ENCODE measurements at places on chromosomes 4 and X.

DNA sequence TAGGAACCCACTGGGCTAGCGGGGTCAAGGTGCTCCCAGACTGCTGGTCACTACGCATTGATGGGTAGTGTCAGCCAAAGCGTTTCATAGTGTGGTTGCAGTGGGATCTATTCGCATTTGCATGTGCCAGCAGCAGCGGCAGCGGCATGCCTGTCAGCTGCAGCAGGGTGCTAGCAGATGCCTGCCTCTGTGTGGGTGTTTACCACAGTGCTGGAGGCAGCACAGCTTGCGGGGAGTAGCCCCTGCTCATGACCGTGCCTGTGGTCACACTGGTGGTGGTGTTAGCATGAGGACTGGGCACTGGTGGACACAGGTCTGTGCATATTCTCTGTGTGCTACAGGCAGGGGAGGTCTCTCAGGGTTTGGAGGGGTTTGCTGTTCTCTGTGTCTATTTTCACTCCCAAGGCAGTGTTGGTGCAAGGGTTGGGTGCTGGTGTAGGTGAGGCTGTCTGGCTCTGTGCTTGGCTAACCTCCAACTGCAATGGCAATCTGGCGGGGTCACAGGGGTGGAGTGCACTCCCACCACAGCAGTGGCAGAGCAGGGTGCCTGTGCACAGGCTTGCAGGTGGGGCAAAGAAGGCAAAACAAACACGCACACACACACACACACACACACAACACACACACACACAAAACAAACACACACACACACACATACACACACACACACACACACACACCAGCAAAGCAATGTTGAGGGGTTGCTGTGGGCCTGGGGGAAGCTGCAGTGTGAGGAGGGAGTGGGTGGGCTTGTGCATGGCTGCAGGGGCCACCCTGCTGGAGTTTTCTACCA is 184.4 kb downstream of the GLUD2 start:
- DNase-seq = no peak

- DNase-seq = no peak
Measured at GRCh38 chrX:123988423-123989111, 27.1 kb downstream of the STAG2 start.

- DNase-seq = no peak
Measured at GRCh38 chr4:40043786-40044185, 12.9 kb upstream of the N4BP2 start.

DNA sequence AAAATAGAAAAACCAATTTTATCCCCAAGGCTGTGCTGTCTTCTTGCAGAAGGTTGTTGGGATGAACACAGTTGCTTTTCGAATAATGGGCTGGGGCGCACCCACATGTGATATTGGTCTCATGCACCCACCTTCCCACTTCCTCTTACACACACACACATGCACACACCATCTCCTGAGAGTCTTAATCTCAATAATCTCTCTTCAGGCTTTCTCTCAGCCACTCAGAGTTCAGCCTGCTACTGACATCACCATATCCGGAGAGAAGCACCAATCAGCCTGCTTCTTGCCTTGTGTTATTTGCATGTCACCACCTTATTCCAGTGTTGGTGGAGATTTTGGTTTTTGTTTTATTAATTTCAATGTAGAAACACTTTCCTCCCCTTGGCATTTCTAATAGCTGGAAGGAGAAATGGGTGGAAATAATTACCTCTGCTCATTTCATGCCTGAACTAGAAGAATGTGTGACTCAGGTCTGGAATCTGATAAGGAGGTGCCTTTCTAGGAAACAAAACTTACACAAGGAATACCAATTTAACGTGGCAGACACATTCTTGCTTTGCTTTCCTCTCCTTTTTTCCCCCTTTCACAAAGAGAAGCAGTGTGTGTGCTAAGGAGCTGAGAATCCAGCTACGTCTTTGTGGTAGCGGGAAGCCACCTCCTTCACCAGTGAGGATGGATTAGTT is 400.2 kb downstream of the MID1IP1 start:
- no peak for DNase-seq

- no peak for DNase-seq
Measured at GRCh38 chr4:15318621-15319348, 109.0 kb upstream of the C1QTNF7 start.

DNA sequence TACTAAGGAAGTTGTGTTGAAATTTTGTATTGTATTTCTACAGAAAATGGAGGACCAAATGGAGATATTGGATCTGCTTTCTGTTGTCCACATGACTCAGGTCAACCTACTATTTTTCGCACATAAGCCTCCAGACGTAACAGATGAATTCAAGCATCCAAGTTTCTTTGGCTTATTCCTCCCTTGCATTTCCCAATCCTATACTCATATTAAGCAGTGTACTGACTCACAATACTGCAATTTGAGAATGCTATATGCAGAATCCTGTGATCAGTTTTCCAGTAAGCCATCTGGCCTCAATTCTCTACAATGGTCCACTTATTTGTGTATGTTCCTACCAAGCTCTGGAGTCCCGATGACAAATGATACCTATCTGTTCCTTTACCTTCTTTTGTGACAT is 75.7 kb downstream of the ASB9 start:
- no peak for DNase-seq

- no peak for DNase-seq
Measured at GRCh38 chrX:8049827-8050226, 121.2 kb downstream of the VCX2 start.

DNA sequence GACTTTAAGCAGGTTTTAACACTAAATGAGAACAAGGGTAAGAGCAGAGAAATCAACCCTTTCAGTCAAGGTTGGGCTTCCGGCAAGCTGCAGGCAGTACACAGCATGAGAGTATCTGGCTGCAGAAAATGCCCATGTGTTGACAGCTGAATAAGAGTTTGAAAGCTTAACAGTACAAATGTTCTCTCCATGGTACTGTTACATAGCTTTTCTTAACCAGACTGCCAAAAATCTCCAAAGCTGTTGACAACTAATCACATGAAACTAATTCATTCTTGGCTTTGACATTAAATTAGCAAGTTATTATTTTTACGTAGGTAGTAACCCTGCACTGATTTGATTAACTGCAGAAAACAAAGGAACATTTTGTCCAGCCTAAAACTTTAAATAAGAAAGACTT is 153.5 kb downstream of the SLC10A7 start:
- no peak for DNase-seq

GRCh38 chr4:101806914-101807313 is 16.4 kb downstream of the BANK1 start:
- DNase-seq = no peak

GRCh38 chr4:57110640-57111511 is 691 bp upstream of the IGFBP7 start:
- DNase-seq = no peak

GRCh38 chrX:28205905-28206304 is 224.7 kb upstream of the DCAF8L1 start:
- DNase-seq = no peak

- no peak for DNase-seq
Measured at GRCh38 chr4:54144199-54144598, 44.2 kb downstream of the GSX2 start.

GRCh38 chrX:109710181-109710580 is 22.9 kb downstream of the ACSL4 start:
- no peak for DNase-seq

GRCh38 chr4:127888559-127888958 is 7.9 kb downstream of the PLK4 start:
- no peak for DNase-seq

GRCh38 chr4:110008540-110008939 is 95.9 kb downstream of the EGF start:
- DNase-seq = no peak

GRCh38 chr4:121541696-121542095 is 155.1 kb downstream of the ANXA5 start:
- no peak for DNase-seq

DNA sequence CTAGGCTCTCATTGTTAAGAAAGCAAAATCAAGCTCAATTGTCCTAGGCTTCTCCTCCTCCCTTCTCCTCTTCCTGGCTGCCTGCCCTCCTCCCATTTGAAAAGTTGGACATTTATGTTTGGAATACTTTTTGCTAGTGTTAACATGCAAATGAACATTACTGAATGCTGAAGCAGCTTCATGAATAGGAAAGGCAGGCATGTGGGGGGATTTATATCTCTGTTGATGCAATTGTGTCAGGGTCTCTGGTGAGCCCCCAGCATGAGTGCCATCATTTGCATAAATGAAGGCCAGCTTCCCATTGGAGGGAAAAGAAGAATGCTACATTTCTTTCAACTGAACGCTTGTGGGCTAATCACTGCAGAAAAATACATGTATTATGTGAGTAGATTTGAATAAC is 160.1 kb upstream of the NDST3 start:
- no peak for DNase-seq
